ENCODE measurements at places on chromosomes 2 and 18. TPM values are rescaled to one million over a fixed set of nuclear protein-coding genes. Genes with fewer than 3 reads are reported as not detected.

Gene CYP1B1
- total RNA-seq = 36.9 TPM

Gene POTEI
- 38.7 TPM for total RNA-seq

Gene ST6GAL2
- 95.6 TPM for total RNA-seq

Gene TUBB6
- 47.0 TPM for total RNA-seq

Gene MYO5B
- total RNA-seq = 24.8 TPM

Gene SRD5A2
- 1.4 TPM for total RNA-seq

Gene PROM2
- 2.1 TPM for total RNA-seq

Gene DPP4
- total RNA-seq = 1.7 TPM

Gene SH3BP4
- 88.5 TPM for total RNA-seq

Gene CD226
- 2.6 TPM for total RNA-seq

DNA sequence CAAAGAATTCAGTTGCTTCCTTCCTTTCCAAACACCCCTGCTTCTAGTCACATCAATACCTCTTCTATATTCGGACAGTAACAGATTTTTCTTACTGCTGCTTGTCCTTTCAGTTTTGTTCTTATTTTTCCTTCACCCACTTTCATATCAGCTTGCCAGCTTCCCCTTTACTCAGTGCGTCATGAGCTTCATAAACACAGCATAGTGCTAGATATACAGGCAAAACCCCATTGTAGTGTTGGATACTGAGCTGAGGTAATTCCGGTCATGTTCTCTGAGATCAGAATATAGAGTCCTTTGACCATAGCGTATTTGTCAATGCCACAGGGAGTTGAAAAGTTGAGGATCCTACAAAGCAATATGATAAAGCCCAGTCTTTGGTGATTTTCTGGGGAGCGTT, 2.4 kb downstream of the FARP2 start:
- no peak for DNase-seq

DNA sequence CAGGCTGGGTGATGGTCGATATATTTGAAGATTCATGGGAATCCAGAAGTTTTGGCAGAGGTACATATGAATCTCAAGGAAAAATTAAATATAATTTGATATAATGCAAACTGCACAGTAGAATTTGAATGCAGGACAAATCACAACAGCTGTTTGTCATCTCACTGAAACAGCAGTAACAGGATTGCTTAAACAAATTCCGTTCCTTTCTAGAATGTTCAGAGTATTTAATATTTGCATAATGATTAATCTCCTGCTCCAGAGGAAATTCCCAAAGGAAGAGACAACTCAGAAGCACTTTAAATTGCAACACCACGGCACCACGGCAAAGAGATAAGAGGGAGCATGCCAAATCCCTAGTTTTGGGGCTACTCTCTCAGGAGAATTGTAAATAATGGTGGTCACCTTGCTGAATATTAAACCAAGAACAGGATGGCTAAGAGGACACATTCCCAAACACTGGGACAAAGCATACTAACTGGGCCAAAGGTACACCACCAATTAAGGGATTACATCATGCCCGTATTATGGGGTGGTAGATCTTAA, 67.8 kb upstream of the MAP4K3 start:
- no peak for DNase-seq

DNA sequence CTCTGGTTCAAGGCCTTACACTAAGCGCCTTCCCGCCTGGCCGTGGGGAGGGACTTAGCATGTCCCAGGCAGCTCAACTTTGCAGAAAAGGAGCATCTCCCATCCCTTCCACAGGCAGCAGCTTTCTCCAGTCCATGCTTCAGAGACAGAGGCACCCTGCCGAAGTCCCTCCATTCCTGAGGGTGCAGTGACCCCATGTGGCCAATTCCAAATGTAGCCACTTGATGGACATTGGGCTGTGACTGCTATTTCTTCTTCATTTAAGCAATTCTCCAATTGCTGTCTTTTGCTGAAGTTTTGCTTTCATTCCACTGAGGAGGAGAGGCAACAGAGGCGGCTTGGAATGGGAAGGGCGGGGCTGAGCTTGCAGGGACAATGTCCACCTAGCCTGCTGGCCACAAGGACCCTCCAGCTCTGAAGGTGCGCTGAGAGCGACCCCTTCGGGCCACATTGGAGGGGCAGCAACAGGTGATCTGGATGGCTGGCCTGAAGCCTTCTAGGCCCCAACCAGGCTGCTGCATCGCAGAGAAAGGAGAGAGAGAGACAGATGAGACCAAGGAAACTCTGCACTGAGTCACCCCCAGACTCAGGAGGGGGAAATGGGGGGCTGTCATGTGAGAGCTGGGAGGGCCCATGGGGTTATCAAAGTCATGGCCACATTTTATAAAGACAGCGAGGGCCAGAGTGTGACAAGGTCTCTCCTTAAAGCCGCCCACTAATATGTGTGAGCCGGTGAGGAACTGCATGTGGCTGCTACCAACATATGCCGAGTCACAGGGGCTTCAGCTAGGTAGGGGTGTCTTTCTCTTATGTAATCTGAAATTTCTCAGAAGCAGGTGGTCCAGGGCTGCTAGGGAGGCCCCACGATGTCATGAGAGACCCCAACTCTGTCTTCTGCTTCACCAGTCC, 61.3 kb downstream of the LONRF2 start:
- peak; percentile 86 for DNase-seq

GRCh38 chr2:171964308-171964707, 35.4 kb upstream of the METAP1D start:
- DNase-seq = no peak

GRCh38 chr2:160194351-160194750, 5.7 kb downstream of the ITGB6 start:
- no peak for DNase-seq

- DNase-seq = no peak
These were observed 15.8 kb downstream of the PASK start for GRCh38 chr2:241133436-241133820.

DNA sequence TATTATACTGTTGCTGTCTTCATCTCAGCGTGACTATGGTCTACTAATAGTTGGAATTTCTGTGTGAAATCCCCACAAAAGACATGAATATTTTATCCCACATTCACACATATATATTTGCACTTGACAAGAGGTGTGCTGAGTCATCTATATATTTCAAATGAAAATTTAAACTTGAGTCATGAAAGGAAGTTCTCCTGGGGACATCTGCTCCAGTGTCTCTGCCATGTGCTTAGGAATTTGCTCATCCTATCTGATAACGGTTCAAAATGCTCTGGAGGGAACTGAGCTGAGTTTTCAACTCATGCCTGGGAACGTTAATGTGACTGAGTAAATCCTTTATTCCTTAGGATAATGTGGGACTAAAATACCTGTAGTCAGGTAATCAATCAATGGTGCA, 326.2 kb upstream of the MEX3C start:
- DNase-seq = no peak

- DNase-seq = no peak
These were observed 4.7 kb upstream of the STAT1 start for GRCh38 chr2:191018643-191019119.

GRCh38 chr2:128455721-128456050, 137.0 kb upstream of the HS6ST1 start:
- no peak for DNase-seq

GRCh38 chr18:68839701-68840100, 41.8 kb downstream of the CCDC102B start:
- no peak for DNase-seq

- no peak for DNase-seq
These were observed 99.6 kb downstream of the SGPP2 start for GRCh38 chr2:222523783-222524544.

- DNase-seq = no peak
These were observed 284.6 kb downstream of the CNTNAP5 start for GRCh38 chr2:124309563-124310138.

DNA sequence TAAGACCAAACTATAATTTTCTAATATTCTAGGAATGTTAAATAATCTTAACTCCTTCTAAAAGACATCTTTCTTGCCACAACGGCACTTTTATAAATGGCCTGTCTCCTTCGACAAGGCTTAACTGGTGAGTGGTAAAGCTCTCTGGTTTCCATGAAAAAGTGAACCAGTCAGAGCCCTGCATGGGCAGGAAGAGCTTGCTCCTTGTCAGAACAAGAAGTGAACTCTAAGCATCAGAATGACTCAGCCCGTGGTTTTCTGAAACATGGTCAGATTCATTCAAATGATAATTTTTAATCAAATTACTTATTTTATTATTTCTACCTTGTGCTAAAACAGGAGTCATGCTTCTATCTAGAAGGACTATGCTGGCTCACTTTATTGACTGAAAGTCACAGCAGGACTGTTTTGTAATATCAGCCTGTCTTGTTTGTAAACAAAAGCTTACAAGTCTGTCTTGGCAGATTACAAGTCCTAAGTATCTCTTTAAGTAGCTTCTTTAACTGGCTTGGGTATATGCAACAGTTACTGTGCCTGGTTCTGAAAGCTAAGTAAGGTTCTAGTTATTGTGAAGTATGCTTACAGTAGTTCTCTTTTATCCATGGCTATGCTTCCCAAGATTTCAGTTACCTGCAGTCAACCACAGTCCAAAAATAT, 245.4 kb downstream of the NAPG start:
- DNase-seq = no peak

GRCh38 chr2:172437419-172438341, 10.3 kb downstream of the ITGA6 start:
- DNase-seq = no peak

DNA sequence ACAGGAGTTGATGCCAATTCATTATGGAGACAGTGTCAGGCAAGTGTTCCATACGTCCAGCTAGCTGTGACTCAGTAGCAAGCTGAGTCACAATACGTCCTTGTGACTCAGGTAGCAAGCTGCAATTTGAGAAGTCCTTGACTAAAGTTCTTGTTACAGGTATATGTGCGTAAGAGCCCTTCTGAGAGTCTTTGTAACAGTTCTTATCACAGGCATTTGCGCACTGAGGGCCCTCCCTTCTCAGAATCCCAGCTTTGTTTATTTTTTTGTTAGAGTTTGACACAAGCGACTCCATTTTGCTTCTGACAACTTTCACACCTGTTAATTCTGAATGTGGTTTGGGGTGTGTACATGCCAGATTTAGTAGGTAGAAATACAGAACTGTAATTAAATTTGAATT, 20.1 kb upstream of the ACMSD start:
- no peak for DNase-seq

DNA sequence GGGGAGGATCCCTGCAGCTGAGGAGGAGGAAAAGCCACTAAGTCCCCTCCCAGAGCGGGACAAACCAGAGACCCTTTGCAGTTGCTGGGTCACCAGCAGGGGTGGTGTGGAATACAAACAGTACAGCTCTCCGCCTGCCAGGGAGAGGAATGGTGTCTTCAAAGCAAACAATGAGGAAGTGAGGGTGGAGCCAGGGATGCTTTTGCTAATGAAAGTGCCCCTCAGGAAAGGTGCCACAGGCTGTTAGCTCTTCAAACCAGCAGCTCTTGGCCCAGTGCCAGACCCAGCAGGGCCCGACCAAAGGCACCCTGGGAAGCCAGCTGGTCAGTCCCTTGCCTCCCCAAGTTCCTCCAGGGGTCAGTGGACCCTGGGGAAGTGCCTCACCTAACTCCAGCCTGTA, 102.8 kb downstream of the HIBCH start:
- peak; percentile 20 for DNase-seq

- DNase-seq = no peak
These were observed 4.4 kb downstream of the XRCC5 start for GRCh38 chr2:216113572-216113971.

GRCh38 chr2:152055366-152056108, 43.3 kb downstream of the CACNB4 start:
- no peak for DNase-seq

DNA sequence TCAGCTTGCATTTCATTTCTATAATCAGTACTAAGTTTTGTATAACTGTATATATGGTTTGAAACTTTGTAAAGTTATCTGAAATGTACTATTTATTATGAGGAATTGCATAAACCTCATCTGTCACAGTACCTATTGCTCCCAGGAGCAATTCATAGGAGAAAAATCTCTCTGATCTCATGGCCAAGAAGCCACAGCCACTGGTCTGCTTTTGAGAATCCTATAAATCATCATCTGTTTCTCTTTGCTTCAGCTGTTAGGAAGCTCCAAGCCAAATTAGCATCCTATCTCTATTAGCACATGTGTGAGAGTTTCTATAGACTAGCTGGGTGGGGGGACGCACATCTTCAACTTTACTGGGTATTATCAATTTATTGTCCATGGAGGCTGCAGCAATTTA, 210.3 kb downstream of the CYP26B1 start:
- no peak for DNase-seq

DNA sequence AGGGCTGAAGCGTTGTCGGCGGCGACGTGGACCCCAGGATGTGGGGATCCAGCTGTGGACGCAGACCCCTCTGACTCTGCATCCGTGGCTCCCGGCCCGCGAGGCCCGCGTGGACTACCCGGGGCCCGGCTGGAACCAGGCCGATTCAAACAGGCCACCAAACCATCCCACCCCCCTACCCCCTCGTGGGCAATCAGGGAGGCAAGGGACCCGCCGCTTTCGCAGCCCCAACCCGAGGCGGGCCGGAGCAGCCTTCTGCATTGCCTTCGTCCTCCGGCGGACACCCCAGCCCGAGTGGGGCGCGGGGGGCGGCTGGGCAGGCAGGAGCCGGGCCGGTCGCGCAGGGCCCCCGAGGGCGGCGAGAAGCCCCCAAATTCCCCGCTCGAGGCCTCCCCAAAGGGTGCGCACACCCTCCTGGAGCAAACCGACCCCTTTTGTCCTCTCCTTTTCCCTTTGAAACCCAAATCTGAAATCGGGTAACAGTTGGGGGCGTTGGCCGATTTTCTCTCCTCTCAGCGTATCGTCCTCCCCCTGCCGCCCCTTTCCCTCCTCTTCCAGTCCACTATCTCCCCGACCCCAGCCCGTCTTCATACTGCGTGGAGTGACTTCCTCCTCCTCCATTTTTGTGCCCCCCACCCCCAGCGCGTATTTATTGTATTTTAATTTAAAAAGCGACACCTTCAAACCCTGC, 7.4 kb downstream of the SP9 start:
- DNase-seq = no peak

DNA sequence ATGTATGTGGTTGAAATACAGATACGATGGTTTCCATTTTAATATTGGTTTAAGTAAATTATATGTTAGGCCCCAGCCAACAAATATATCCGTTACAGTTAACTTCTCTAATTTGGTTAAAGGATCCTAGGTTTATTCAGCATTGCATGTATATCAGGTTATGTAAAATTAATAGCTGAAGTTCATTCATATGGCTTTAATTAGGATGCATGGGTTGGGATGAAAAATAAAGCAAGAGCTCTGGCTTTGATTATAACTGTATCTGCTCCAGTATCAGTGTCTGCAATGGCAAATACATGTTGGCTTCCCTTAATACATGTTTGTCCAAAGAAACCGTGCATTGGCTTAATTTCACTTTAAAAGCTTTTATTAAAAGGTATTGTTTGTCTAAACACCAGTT, 435.7 kb upstream of the SETBP1 start:
- DNase-seq = no peak

DNA sequence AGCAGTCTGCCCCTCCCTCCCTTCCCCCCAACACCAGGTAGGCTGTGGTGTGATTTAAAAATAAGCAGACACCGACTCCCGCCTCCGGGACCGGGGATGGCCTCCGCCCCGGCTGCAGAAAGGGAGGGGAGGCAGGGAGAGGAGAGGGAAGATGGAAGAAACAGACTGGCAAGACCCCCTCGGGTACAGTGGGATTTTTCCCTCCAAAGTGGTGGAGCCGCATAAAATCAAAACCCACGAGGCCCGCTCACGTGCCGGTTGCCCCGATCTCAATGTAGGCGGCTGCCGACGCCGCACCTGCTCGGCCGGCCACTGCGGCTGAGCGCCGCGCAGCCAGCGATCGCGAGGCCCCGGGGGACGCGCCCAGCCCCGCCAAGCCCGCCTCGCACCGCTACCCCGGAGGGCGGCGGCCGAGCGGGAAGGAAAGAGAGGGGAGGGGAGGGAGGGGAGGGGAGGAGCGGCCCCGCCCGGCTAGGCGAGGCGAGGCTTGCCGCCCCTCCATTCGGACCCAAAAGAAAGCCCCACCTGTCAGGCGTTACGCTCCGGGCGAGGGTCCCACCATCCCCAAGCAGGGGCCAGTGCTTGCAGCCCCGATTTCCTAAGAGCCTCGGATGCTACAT, 811 bp downstream of the ADD2 start:
- DNase-seq = no peak

All from testis (tissue), 5 donors.